ENCODE measurements at places on chromosomes 7 and 10.
A peak's percentile ranks its signal among the peaks of the same experiment; 100 is the strongest.

GRCh38 chr7:43756368-43757072, 2.0 kb upstream of the BLVRA start:
- peak; percentile 23 for DNase-seq

DNA sequence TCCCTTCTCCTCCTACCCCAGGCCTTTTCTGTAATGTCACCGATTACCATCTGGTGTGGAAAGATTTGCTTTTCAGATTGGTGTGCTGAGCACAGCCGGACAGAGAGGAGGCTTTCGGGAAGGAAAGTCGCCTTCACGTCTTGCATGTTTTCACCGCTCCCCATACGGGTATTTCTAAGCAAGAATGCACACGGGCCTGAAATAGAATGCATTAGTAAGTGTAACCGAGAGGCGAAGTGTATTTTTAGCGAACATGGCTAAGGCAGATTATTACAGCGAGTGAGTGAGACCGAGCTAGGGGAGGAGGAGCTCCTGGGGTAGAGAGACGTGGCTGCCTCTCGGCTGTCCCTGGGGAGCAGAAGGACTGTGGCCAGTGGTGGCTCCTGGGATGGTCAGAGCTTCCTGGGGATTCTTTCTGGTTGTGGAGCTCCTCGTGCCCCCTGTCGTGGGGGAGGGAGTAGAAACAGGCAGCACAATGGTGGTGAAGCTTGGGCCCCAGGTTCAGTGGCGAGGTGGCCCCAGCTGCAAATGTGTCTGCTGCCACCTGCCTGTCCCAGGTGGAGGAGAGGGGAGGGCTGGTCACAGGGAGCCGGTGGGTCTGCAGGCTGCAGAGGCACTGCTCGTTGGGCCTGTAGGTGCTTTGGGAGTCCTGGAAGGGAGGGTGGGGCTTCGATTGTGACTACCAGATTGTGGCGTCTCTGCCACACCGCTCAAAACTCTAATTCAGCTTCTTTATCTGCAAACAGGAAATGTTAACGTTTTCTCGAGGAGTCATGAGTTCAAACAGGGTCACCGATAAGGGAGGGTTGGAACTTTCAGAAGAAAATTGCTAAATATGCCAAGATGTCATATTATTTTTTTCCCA, 135.8 kb downstream of the CAMK1D start:
- DNase-seq, result no peak

GRCh38 chr7:26664735-26665416, 199.5 kb downstream of the SKAP2 start:
- no peak for DNase-seq

- no peak for DNase-seq
Measured at GRCh38 chr7:105346593-105347322, 42.0 kb downstream of the SRPK2 start.

DNA sequence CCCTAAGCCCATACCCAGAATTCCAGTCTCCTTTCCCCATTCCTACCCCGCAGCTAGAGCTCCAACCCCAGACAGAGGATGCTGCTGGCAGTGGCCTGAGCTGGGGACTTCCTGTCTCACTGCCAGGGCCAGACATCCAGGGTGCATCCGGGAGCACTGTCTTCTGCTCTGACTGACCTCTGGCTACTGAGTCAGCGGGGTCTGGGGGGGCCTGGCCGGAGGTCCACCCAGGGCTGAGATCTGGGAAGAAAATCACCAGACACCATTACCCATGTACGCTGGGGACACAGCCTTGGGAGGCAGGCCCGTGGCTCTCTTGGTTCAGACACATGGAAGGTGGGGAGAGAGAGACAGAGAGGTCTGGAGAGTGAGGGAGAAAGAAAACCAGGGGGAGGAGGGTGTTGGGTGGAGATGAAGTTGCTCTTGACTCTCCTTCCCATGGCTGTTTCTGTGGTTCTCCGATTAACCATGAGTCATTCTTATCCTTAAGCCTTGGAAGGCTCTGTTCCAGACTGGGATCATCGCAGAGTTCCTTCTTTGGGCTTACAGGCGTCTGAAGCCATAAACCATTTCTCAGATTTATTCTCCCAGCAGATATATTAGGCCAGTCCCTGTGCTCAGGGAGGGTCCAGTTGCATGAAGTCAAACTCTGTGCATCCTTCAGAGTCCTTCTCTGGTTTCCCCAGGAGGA, 23.6 kb downstream of the TSPAN15 start:
- DNase-seq, result peak; percentile 35

DNA sequence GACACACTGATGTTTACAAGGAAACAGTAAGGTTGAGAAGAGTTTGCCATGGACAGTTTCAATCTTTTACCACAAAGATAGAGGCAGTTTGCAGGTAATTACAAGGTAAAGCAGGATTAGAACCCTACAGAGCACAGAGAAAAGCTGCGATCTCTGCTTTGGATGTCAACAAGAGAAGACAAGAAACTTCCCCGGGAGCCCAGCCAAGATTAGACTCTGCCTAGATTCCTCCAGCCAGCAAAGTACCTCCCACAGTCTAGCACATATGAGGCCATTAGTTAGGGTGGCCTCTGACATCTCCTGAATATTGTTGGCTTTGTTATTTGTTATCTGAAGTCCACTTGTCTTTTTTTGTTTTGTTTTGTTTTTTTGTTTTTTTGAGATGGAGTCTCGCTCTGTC, 178.1 kb downstream of the CALN1 start:
- DNase-seq, result no peak

DNA sequence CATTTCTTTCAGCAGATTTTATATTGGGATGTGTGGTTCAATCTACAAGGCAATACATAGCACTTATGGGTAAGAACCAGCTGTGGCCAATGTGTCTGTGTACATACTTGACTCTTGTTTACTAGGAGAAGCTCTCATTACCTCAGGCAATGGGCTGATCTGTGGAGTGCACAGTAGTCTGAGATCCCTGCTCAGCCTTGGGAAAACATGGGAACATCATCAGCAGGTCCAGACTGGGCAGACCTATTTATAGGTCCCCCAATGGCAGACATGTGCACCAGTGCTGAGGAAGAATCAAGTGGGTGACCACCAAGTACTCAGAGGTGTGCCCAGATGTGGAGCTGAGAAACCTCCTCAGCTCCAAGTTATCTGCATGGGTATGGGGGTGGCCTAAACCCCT, 349.7 kb downstream of the KIF20B start:
- DNase-seq, result no peak

- no peak for DNase-seq
Measured at GRCh38 chr10:77793831-77794230, 132.7 kb downstream of the DLG5 start.

- DNase-seq, result no peak
Measured at GRCh38 chr10:71297343-71297742, 21.7 kb upstream of the SLC29A3 start.

- DNase-seq, result no peak
Measured at GRCh38 chr10:118674226-118674919, 78.9 kb upstream of the PRLHR start.

DNA sequence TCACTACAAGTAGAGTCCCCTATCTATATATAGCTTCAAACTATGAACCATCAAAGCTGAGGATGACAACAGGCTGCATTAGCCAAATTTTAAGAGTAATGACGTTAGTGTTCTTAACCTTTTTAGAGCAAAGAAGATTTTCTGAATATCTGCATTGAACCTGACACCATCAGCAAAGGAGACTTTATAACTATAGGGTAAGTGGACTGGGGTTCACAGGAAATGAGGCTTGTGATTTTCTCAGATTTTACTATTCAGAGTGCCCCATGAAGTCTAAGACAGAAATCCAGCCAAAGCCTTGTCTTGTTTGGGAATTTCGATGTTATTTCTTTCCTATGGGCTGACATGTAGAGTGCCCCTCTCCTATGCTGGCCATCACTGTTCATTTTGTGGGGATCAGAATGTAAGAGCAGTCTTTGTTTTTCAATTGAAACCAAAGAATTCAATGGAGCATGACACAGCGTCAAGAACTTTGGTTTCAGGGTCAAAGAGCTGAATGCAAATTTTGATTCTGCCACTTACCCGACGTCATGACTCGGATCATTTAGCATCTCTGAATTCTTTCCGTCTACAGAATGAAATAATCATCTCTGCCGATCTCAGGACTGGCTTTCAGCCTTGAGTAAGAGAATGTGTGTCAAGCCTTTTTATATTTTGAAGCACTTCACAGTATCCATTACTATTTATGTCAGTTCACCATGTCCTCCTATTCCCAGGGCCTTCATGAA, 52.7 kb downstream of the DENND11 start:
- DNase-seq, result no peak

- DNase-seq, result no peak
Measured at GRCh38 chr10:132059760-132060508, 5.8 kb upstream of the JAKMIP3 start.

- DNase-seq, result no peak
Measured at GRCh38 chr7:146405737-146406136, 289.1 kb downstream of the CNTNAP2 start.

- DNase-seq, result no peak
Measured at GRCh38 chr10:75815066-75815465, 383.6 kb downstream of the LRMDA start.

GRCh38 chr10:60801522-60801921, 23.2 kb downstream of the CDK1 start:
- no peak for DNase-seq

- DNase-seq, result no peak
Measured at GRCh38 chr7:55185321-55185802, 166.5 kb downstream of the EGFR start.

DNA sequence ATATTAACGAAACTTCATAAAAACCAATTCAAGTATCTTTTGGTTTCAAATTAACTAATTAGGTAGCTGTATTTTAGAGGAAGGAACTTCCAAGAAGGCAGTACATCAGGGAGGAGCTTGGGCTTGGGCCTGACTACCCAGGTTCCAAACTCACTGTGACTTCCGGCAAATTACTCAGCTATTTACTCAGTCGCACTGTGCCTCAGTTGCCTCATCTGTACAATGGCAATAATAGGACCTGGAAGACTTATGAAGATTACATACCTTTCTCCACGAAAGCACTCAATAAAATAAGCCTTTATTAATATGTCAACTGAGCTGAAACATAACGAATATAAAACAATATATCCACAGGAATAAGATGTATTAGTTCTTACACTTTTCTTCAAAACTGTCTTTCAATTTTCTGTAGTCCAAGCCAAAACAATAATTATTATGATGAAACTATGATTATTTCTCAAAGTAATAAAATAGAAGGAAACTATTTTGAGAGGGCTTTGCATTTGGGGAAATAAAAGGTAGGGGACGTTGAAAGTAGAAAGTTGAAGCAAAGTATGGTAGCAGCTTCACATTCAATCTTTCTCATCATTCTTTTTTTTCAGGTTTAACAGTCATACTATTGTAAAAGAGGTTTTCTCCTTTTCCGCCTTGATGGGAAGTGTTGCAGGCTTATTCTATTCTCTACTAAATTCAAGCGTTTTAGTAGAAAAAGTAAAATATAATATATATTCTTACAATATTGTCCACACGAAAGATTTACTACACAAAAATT, 10.5 kb upstream of the EBLN1 start:
- no peak for DNase-seq

GRCh38 chr7:29723599-29723998, 82.7 kb upstream of the WIPF3 start:
- DNase-seq, result peak; percentile 41

- no peak for DNase-seq
Measured at GRCh38 chr7:44434201-44434600, 56.3 kb downstream of the NUDCD3 start.

GRCh38 chr10:114499116-114499515, 94.8 kb upstream of the AFAP1L2 start:
- DNase-seq, result no peak

GRCh38 chr10:3773460-3774017, 11.5 kb downstream of the KLF6 start:
- no peak for DNase-seq

GRCh38 chr7:120732256-120732655, 125.7 kb downstream of the TSPAN12 start:
- DNase-seq, result no peak

GRCh38 chr10:71293446-71294084, 25.5 kb upstream of the SLC29A3 start:
- no peak for DNase-seq

- no peak for DNase-seq
Measured at GRCh38 chr7:159197066-159197975, 52.7 kb upstream of the VIPR2 start.

DNA sequence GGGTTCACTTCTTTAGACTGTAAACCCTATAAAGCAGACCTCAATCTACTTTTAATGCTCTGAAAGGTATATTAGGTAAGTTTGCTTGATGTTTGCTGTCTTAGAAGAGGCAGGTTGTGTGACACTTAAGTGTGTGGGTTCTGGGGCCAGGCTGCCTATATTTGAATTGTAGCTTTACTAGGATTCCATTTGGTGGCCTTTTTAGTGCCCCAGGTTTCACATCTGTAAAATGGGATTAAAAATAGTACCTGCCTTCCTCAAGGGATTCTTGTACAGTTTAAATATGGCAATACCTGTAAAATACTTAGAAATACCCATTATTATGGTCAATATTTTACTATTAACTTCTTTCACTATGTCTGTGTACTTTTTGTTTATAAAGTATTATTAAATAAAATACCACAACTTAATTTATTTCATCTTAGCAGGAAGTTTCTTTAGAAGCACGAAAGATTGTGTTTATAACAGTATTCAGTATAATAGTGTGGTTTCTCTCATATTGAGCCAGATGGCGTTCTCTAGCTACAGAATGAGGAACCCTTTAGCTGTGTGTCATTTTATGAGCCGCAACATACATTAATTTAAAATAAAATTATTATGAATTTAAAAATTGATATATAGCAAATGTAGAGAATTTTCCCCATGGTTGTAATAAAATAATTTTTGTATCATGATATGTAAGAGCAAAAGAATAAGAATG, 94.2 kb downstream of the CDK14 start:
- no peak for DNase-seq

DNA sequence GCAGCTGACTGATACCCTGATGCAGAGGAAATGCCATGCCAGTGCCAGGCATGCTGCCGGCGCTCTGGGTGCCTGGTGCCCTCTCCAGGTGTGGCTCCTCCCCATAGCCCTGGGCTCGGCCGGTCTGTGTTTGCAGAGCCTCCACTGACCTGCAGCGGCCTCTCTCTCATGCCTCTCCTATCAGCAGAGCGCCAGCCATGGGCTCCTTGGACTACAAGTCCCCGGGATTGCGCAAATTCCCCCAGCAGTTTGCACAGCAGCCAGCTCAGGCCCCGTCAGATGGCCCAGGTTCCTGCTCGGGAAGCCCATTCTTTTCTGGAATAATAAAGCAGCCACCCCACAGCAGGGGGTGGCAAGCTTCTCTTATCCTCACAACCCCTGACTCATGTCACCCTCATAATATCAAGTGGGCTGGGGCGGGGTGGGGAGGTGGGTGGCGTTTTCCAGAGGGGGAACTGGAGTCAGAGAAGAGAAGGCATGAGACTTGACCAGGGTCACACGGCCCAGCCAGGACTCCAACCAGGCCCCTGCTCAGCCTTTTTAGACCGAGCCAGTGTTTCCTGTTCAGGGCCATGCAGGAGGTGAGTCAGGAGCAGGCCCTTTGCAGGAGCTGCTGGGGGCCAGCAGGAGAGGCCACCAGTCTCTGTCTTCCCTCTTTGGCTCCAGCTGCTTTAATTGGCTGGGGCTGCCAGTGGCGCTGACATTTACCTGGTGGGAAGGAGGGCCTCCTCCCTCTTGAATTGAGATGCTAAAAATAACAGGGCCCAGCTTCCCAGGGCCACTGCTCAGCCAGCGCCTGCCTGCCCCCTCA, 58.6 kb downstream of the ZMIZ1 start:
- no peak for DNase-seq

GRCh38 chr10:132593389-132593788, 55.8 kb downstream of the INPP5A start:
- DNase-seq, result no peak
